ENCODE measurements at places on chromosomes 4 and X. TPM values are rescaled to one million over a fixed set of nuclear protein-coding genes. Genes with fewer than 3 reads are reported as not detected.

PPAT gene
- total RNA-seq = 11.0 TPM

SPARCL1 gene
- total RNA-seq = not detected

RAB41 gene
- not detected for total RNA-seq

LINC00632 gene
- 5.2 TPM for total RNA-seq

TCEAL7 gene
- 37.0 TPM for total RNA-seq

RAP1GDS1 gene
- total RNA-seq = 78.6 TPM

SLC4A4 gene
- 12.5 TPM for total RNA-seq

GAGE13 gene
- total RNA-seq = not detected

- peak; percentile 34 for DNase-seq
Observed at GRCh38 chr4:48388525-48389154, 47.3 kb downstream of the SLAIN2 start.

- no peak for DNase-seq
Observed at GRCh38 chr4:83340692-83341343, 6.2 kb upstream of the HPSE start.

- DNase-seq = no peak
Observed at GRCh38 chr4:185054886-185055285, 36.6 kb downstream of the HELT start.

DNA sequence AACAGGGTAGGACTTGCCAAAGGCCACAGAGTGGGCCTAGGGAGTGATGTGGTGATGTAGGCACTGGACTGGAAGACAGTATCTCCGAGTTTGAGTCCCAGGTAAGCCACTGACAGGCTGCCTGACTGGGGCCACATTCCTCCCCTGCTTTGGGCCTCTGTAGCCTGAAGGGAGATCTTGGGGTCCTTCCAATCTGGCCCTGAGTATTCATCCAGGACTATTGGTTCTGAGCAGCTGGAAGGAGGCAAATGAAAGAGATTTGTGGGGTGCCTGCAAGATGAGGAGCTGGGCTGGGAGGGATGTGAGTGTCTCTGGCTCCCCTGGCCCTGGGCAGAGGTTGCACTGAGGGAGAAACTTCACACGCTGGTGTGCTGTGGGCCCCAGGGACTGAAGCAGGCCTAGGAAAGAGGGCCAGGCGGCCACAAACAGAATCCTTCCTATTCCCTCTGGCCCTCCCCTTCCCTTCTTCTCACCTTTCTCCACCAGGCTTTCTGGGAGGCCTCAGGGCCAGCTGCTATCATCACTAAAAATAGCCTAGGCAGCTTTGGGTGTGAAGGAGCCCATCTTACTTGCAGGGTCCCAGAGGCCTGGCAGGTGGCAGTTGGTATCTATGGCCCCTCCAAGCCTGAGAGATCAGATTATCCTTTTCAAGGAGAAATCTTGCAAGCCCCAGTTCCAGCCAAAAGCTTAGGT is 70.1 kb downstream of the PJA1 start:
- no peak for DNase-seq

GRCh38 chr4:156547439-156547838 is 424.2 kb downstream of the PDGFC start:
- peak; percentile 86 for DNase-seq

- DNase-seq = no peak
Observed at GRCh38 chr4:75634281-75634680, 4.0 kb upstream of the CDKL2 start.

GRCh38 chr4:865572-865971 is 39.6 kb upstream of the CPLX1 start:
- DNase-seq = no peak

- no peak for DNase-seq
Observed at GRCh38 chr4:43471950-43472349, 579.4 kb downstream of the GRXCR1 start.

GRCh38 chrX:153638436-153639176 is 8.4 kb upstream of the DUSP9 start:
- no peak for DNase-seq

- no peak for DNase-seq
Observed at GRCh38 chr4:152981278-152981677, 45.2 kb downstream of the FHDC1 start.

- no peak for DNase-seq
Observed at GRCh38 chr4:32061916-32062315, 1341.7 kb downstream of the PCDH7 start.

- peak; percentile 28 for DNase-seq
Observed at GRCh38 chr4:7778510-7779431, 160.9 kb downstream of the AFAP1 start.

DNA sequence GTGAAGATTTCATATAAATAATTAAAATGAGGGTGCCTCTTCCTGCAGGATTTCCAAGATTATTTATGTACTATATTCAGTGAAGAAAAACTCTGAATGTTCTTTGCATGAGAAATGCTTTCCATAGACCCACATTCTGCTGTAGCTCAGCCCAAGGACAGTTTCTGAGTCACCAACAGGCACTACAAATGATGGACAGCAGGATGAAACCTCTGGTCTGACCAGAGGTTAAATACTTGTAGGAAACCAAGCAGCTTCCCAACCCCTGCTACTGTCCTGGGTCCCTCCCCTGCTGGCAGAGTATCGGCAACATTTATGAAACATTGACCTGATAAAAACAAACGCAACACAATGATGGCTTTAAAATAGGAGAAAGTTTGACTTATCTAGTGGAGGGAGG is 73.1 kb downstream of the CXXC4 start:
- no peak for DNase-seq

GRCh38 chr4:125313497-125313896 is 1.3 kb upstream of the FAT4 start:
- DNase-seq = peak; percentile 92

DNA sequence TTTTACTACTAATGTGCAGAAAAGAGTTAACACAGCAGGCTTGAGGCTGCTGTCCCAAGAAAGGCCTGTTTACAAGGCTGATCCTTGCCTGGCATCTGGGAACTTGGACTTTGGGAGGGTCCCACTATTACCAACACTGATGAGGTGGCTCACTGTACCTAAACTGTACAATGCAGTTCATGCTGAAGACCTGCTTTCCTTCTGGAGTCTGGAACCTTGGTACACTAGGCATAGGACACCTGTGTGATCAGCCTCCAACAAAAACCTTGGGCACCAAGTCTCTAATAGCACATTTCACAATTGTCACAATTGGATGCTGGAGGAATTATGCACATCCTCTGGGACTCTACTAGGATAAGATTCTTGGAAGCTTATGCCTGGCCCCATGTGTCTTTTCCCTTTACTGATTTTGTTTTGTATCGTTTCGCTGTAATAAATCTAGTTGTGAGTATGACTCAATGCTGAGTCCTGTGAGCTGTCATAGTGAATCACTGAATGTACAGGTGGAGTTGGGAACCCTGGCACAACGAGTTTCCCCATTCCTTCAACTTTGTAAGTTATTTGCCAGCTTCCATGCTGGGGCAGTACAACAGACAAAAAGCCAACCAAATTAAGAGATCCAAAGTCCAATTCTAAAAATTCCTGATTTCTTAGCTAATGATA is 45.9 kb downstream of the TEC start:
- no peak for DNase-seq

DNA sequence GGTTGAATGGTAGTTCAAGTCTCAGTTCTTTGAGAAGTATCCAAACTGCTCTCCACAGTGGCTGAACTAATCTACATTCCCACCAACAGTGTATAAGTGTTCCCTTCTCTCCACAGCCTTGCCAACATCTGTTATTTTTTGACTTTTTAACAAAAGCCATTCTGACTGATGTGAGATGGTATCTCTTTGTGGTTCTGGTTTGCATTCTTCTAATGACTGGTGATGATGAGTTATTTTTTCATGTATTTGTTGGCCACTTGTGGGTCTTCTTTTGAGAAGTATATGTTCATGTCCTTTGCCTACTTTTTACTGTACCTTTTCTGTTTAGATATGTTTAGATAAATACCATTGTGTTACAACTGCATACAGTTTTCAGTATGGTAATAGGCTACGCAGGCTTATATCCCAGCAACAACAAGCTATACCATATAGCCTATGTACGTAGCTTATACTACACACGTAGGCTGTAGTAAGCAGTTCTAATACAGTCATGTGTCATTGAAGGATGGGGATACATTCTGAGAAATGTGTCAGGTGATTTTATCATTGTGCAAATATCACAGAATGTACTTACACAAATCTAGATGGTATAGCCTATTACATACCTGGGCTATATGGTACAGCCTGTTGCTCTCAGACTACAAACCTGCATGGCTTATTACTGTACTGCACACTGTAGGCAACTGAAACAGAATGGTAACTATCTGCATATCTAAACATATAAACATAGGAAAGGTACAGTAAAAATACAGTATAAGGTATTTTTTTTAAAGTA is 28.1 kb downstream of the KLHL8 start:
- no peak for DNase-seq

DNA sequence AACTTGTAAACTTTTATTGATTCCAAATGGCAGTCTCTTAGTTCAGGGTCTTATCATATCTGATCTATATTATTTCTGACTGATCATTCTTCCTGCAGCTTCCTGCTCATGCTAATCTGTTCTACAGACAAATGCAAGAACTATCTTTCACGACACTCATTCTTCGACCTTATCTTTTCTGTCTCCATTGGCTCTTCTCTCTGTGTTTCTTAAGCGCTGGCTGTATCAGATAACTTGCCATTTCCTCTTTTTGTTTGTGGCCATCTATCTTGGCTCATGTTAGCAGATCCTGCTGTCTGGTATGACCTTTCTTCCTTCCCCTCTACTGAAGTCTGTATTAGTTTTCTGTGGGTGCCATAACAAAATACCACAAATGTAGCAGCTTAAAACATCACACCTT is 230.5 kb upstream of the PUDP start:
- DNase-seq = no peak

DNA sequence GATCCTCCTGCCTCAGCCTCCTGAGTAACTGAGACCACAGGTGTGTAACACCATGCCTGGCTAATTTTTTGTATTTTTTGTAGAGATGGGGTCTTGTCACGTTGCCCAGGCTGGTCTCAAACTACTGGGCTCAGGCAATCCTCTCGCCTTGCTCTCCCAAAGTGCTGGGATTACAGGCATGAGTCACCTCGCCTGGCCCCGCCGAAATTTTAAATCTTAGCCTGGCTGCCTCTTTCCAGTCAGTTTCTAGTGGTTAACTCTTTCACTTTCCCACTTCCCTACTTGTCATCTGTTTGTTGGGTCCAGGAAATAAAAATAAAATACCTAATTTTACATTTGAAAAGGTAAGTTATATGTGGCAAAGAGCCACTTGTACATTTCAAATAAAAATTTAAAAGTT is 62.4 kb downstream of the TMEM165 start:
- peak; percentile 56 for DNase-seq

- no peak for DNase-seq
Observed at GRCh38 chr4:52142816-52143215, 91.7 kb downstream of the SPATA18 start.

Measured in fibroblast of villous mesenchyme (primary cell).